Left kidney (tissue), 8 donors: ENCODE measurements at places on chromosomes 7 and 10.

DNA sequence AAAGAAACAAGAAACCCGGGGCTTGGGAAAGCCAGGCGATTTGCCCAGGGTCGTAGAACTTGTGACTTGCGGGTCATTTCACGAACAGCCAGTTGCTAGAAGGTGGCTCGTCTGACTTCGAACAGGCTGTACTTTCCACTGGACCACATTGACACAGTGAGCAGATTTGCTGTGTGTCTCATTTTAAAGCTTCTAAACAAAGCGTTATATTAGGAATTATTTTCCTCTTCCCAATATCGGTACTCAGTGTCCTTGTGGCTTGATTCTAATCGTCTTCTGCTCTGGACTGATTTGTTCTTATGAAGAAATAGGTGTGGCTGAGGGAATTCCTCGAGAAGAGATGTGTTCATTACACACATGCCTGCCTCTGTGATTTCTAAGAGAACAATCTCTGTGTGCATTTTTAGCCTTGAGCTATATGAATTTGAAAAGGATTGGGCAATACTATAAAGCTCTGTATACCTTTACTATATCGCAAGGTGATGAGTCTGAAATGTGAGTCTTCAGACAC is 150.0 kb upstream of the PRR15 start:
- DNase-seq = no peak

- DNase-seq = no peak
Measured at GRCh38 chr7:31785101-31785500, 98.1 kb downstream of the PPP1R17 start.

GRCh38 chr10:101960879-101961395 is 95.0 kb downstream of the ARMH3 start:
- DNase-seq = no peak

GRCh38 chr10:11144626-11145494 is 127.2 kb downstream of the CELF2 start:
- no peak for DNase-seq

GRCh38 chr7:150975536-150976319 is 2.4 kb downstream of the KCNH2 start:
- no peak for DNase-seq

- no peak for DNase-seq
Measured at GRCh38 chr7:99514050-99514449, 9.6 kb downstream of the ZKSCAN5 start.

DNA sequence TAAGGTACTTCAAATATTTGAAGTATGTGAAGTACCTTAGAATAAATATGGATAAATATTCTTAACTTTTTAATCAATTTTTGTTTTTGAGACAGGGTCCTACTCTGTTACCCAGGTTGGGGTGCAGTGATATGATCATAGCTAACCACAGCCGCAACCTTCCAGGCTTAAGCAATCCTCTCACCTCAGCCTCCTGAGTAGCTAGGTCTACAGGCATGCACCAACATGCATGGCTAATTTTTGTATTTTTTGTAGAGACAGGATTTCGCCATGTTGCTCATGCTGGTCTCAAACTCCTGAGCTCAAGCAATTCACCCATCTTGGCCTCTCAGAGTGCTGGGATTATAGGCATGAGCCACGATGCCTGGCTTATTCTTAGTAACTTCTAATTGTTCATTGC is 119.4 kb upstream of the KAT6B start:
- DNase-seq = no peak

DNA sequence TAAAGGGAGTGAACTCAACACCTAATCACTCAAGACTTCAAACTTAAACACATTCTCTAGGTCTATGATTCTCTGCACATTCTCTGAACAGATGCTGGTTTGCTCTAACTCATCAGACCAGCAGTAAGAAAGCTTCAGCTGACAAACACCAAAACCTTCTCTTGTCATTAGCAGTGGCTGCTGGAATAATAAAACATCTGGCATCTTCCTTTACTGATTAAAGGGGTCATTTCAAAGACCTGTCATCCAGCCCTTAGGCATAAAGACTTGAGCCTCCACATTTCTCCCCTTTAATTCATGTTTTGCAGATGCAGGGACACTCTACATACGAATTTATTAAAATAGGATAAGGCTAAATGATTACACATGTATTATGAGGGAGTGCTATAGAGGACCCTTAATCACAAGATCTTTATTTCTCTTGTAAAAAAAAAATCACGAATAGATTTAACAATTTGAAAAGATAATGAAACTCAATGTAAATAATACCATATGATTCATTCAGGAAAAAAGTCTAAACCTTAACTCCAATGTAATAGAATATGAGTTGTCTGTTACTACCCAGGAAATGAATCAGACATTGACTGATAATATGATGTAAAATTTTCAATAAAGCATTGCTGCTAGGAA is 152.4 kb upstream of the GNAI1 start:
- no peak for DNase-seq

DNA sequence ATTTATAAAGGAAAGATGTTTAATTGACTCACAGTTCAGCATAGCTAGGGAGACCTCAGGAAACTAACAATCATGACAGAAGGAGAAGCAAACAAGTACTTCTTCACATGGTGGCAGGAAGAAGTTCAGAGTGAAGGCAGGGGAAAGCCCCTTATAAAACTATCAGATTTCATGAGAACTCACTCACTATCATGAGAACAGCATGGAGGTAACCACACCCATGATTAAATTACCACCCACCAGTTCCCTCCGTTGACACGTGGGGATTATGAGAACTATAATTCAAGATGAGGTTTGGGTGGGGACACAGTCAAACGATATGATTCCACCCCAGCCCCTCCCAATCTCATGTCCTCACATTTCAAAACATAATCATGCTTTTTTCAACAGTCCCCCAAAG is 124.2 kb upstream of the PCGF5 start:
- no peak for DNase-seq

DNA sequence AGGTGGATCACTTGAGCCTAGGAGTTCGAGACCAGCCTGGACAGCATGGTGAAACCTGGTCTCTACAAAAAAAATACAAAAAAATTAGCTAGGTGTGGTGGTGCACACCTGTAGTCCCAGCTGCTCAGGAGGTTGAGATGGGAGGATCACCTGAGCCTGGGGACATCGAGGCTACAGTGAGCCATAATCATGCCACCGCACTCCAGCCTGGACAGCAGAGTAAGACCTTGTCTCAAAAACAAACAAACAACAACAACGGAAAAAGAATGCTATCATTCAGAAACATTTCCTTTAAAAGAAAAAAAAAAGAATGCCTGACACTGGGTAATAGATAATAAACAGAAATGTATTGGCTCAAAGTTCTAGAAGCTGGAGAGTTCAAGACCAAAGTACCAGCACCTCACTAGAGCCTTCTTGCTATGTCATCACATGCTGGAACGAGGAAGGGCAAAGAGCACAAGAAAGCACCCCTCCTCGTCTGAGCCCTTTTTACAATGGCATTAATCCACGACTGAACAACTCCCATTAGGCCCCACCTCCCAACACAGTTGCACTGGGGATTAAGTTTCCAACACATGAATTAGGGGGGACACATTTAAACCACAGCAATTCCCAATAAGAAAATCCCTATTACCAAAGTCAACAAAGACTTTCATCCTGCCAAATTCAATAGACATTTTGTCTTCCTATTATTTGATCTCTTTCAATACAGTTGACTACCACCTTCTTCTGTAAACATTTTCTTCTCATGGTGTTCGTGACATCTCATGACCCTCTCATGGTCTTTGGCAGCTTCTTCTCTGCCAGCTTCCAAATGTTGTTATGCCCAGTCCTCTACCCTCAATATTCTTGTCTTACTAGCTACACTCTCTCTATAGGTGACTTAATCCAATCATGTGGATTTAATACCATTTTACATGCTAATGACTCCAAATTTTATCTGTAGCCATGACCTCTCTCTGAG is 20.0 kb downstream of the AKR1D1 start:
- no peak for DNase-seq

GRCh38 chr7:40760293-40760964 is 625.6 kb downstream of the SUGCT start:
- no peak for DNase-seq

GRCh38 chr7:137747359-137748031 is 99.3 kb downstream of the DGKI start:
- DNase-seq = no peak

DNA sequence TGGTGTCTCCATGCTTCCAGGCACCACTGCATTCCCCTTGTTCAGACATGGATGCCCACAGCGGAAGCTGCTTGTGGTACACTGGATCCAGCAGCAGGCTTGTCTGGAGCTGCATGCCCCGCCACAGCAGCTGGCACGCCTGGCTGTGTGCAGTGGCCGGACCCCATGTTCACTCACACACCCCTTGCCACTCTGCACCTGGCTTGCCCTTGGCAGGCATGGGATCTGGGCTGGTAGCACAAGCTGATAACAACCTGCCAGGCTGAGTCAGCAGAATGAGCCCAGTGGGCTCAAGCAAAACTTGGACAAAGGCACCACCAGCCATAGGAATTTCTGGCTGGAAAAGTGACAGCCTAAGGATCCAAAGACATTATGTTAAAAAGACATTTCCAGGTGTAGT is 91.8 kb upstream of the TMEM168 start:
- DNase-seq = no peak

DNA sequence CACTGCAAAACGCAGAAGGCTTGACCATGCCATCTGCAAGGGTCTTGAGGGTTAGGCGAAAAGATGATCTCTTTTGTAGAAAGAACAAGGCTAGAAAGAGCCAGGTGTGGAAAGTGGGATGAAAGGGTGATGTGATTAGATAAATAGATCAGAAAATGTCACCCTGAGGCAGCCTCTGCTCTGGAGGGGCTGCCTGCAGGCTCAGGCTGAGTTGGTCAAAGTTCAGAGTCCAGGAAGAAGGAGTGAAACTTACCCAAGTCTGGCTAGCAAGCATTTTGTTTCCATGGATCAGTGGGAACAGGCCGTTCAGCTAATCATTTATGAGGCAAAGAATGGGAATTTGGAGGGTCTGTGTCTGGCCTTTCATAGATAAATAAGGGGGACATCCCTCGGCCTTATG is 79.7 kb downstream of the RGS10 start:
- no peak for DNase-seq

DNA sequence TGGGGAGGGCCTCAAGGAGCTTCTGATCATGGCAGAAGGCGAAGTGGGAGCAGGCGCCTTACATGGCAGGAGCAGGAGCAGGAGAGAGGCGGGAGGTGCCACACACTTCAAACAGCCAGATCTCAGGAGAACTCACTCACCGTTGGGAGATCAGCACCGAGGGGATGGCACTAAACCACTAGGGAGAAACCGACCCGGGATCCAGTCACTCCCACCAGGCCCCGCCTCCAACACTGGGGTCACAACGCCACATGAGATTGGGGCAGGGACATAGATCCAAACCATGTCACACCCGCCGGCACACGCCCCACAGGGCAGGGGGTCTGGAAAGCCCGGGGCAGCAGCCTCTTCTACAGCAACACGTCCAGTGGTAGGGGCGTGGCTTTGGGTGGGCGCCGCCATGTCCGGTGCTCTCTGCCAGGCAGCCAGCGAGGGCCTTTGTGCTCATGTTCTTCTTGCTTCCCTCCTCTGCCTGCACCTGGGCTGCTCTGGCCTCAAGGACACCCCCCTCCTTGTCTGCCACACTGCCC is 233.8 kb upstream of the SHH start:
- no peak for DNase-seq

DNA sequence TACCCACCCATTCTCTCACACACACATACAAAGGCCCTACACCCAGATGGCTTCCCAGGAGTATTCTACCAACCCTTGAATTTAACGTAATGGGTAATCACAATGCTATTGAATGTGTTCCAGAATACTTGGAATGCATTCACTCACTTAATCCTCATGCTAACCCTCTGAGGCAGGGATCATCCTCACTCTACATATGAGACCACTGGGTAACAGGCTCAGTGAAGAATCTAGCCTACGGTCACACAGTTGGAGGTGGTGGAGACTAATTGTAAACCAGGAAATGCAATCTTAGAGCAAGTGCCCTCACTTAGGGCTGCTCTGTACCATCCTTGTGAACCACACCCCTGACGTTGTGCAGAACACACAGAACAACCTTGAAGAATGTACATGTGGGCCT is 87.5 kb downstream of the PPP1R3C start:
- DNase-seq = no peak

- no peak for DNase-seq
Measured at GRCh38 chr7:80373429-80374032, 138.3 kb downstream of the GNAT3 start.

- no peak for DNase-seq
Measured at GRCh38 chr10:110794808-110795207, 76.9 kb upstream of the PDCD4 start.

- DNase-seq = no peak
Measured at GRCh38 chr10:129033340-129033739, 433.7 kb upstream of the MGMT start.

DNA sequence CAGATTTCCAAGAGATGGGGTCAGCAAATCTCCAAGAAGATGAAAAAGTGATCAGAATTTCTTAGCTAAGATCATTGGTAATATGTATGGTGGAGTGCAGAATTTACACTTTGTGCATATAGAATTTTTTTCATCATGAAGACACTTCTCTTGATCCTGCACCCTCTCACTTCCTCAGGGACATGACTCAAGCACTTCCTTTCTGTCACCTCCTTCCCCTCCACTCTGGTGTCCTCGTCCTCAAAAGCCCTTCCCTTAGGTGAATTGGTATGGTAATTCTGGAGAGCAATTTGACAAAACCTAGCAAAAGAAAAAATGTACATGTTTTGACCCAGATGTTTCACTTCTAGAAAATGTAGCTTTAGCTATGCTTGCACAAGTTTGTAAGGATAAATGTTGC is 18.1 kb downstream of the CALN1 start:
- no peak for DNase-seq

DNA sequence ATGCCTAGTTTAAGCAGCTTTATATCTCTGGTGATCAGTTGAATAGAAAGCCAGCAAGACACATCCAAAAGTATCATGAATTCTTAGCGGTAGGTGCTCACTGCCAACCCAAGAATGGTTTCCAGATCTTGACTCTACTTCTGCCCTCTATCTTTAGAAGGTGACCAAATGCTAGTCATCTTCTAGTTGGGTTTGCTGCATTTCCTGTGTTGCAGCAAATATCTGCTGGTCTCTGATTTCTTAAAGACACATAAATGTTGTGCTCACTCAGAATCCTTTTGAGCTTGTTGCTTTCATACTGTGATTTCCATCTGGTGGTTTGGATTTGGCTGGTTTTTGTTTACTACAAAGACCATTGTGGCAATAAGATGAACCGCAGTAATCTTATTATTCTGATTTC is 2.2 kb downstream of the CDC123 start:
- no peak for DNase-seq
